ENCODE measurements at places on chromosomes 1 and 21.

GRCh38 chr1:156866249-156866909 lies 5.7 kb downstream of the NTRK1 start:
- H3K27me3 ChIP-seq = peaks cover 23% of the 10 kb centered on the region
- H3K4me3 ChIP-seq = peak overlapping the region; percentile 59
- H3K27ac ChIP-seq = peak overlapping the region; percentile 55
- H3K36me3 ChIP-seq = no peaks in the 10 kb centered on the region
- peak; percentile 30 for ATAC-seq
- H3K4me1 ChIP-seq = peaks cover 33% of the 10 kb centered on the region

DNA sequence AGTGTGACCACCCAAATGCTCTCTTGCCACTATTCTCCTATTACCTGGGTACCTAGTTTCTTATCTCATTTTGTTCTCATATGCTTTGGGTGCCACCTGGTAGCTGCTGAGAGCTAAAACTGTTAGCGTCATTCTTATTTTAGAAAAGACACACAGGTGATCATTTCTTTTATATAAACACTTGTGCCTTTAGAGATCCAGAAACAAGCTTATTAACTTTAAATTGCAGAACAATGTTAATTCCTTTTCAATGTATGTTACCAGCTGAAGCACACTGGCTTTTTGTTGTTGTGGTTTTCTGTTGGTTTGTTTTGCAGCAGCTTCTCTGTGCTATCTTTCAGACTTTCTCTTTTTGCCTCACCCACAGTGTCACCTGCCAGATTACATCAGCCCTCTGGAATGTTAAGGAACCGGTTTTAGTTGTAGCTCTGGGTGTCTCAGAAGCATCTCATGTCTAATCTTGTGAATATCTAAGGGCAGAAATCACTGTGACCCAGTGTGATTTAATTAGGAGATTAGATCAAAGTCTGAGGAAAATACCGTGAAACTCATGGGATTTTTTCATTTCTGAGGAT lies 43.4 kb upstream of the SLC19A2 start:
- peaks cover 6% of the 10 kb centered on the region for H3K4me1 ChIP-seq
- no peaks in the 10 kb centered on the region for H3K36me3 ChIP-seq
- ATAC-seq = no peak
- no peaks in the 10 kb centered on the region for H3K27me3 ChIP-seq
- H3K27ac ChIP-seq = peak overlapping the region; percentile 28

- no peaks in the 10 kb centered on the region for H3K27me3 ChIP-seq
- peaks cover 22% of the 10 kb centered on the region for H3K4me1 ChIP-seq
- peak overlapping the region; percentile 83 for H3K27ac ChIP-seq
- peaks cover under 1% of the 10 kb centered on the region for H3K36me3 ChIP-seq
- peak overlapping the region; percentile 89 for H3K4me3 ChIP-seq
Observed at GRCh38 chr1:160032165-160032820, 503 bp upstream of the PIGM start.

DNA sequence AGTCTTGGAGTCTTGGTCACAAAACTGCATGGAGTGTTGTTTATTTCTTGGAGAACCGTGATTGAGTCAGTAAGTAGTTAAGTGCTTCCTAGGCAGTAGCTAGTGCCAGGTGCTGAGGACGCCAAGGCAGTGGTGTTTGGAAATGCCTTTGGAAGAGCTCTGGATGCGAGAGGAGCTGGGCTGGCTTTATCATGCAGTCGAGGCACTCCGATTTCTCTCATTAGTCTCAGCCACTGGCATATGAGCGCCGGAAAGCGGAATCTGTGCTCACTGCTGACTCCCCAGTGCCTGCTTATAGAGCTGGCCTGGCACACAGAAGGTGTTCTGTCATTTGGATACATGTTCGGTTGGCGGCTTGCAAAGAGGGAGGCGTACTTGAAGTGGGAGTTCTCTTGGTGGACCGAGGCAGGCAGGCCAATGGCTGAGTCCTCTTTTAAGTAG lies 3.6 kb downstream of the TENT5C start:
- no peaks in the 10 kb centered on the region for H3K27me3 ChIP-seq
- H3K27ac ChIP-seq = no peak overlapping the region
- no peak for ATAC-seq
- H3K4me3 ChIP-seq = peak overlapping the region; percentile 96
